ENCODE measurements at places on chromosomes 2 and 18.
A peak's percentile ranks its signal among the peaks of the same experiment; 100 is the strongest.

DNA sequence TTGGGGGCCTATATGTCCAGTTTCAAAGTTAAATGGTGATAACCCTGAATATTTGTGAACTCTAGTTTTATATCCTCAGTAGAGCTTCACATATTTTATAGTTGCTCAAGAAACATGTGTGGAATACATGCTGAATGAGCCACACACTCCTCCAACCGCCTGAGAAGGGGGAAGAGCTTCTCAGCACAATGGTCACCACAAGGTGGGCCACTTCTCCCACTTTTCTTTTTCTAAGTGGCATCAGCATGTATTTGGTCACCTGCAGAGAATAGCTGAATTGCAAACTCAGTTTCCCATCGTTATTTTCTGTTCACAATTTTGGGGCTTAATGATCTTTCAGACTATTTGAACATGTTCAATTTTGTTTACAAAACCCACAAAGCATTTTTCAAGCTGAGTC lies 340.5 kb downstream of the PARD3B start:
- DNase-seq, result no peak

GRCh38 chr2:67712484-67712883 lies 315.4 kb downstream of the ETAA1 start:
- no peak for DNase-seq

DNA sequence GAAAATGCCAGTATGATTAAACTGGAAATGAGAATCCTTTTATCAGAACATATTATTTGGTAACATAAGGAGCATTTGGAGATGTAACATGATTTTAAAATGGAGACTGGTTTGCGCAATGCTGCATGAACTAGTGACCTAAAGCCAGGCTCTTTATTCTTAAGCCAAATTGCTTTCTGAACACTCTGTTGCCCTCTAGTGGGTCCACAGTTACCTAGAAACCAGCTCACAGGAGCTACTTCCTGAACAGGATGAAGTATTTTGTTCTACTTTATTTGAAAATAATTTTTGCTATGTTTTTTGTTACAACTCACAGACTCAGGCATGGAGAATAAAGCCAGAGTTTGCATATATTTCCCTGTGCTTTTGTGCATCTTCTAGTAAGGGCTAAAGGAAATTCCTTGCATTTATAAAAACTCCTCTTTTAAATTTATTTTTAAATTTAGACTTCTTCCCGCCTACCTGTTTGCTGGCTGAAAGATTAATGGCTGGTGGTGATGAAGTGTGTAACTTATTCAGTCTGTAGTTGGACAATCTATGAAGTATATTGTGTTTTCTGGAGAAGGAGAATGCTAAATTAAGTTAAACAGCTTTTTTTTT lies 146.7 kb downstream of the PARD3B start:
- DNase-seq, result no peak

DNA sequence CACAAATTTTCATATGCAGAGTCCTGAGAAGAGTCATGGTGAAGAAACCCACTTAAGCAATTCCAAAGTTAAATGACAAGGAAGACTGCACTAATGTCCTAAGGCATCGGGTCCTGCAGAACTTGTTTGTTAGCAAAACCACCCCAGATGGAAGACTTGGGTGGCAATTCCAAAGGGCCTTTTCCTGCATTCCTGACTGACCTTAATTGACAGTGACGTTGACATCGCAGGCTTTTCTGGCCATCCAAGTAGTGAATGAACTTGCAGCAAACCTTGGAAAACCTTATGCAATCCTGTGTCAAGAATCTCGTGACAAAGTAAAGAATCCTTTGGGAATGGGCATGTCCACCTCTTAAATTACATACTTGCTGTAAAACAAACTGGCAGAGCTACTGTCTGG lies 112.5 kb upstream of the SH3BP4 start:
- DNase-seq, result no peak

DNA sequence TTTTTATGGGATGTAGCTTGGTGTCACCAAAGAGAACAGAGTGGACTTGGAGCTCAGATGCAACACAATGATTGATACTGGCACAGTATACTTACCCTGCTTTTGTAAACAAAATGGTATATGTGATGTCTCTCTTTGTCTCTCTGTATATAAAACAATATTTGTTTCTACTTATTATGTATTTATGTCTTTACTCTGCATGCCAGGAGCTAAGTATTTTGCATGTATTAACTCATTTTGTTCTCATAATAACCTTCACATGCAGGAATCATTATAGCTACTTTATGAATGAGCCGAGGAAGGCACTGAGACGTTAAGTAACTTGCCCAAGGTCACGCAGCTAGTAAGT lies 27.9 kb upstream of the CASP8 start:
- no peak for DNase-seq

- DNase-seq, result no peak
These were observed 46.4 kb upstream of the SELENOI start for GRCh38 chr2:26299471-26300101.

DNA sequence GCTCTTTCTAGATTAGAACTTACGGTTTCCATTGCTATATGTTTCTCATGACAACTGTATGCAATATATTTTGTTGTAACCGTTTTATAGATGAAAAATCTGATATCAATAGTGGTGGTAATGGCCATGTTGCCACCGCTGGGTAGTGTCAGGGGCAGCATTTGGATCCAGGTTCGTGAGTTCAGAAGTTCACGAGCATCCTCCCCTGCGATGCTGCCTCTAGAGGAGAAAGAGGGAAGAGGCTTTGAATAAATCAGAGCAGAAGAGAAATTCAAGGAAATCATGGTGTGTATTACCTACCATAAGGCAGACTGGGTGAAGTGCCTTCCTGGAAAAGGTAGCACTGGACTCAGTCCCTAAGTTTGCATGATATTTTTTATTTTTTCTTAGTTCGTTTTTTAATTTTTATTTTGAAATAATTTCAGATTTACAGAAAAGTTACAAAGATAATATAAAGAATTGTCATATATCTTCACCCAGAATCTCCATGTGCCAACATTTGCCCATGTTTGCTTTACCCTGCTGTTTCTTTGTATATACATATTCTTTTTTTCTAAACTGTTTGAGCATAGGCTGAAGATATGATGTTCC lies 3.3 kb upstream of the ZBTB7C start:
- DNase-seq, result no peak

GRCh38 chr2:46847726-46848412 lies 67.7 kb downstream of the MCFD2 start:
- DNase-seq, result no peak

- no peak for DNase-seq
These were observed 148.6 kb downstream of the NCK2 start for GRCh38 chr2:105893011-105893995.

- DNase-seq, result peak; percentile 15
These were observed at the start of gene FMNL2 for GRCh38 chr2:152335016-152335725. FMNL2 (plus strand) TSS chr2:152335174.

DNA sequence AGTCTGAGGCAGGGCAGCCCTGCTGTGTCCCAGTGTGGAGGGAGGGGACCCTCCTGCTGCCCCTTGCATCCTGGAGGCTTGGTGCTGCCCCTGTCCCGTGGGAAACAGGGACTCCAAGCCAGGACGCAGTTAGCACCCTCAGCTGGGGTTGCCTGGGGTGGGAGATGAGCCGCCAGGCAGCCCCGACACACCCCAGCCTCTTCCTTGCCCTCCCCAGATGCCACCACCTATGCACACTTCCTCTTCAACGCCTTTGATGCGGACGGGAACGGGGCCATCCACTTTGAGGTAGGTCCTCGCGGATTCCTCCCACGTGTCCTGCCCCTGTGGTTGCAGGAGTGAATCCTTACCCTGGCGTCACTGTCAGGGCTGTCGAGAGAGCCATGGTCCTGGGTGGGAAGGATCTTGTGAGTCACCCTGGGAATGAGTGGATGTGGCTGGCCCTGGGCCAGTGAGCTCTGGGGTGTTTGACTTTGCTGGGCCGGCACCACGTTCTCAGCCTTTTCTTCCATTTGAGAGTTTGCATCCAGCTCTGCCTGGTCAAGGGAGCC lies 27.5 kb upstream of the FAHD2A start:
- no peak for DNase-seq

DNA sequence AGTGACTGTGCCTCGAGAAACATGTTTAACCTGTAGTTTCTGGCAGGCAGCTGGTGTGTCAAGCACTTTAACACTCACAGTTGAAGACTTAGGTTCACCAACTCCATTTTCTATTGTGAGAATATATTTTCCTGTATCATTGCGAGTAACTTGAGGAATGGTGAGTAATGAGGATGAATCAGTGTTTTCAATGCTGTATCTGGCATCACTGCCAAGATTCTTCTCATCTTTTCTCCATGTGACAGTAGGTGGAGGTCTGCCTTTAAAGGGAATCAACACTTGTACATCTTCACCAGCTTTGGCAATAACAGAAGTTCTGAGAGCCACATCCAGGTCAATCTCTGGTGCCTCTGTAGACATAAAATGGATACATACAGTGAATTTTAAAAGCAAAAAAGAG lies 72.8 kb downstream of the PLEKHA3 start:
- DNase-seq, result no peak

GRCh38 chr2:46200861-46201605 lies 96.2 kb upstream of the EPAS1 start:
- no peak for DNase-seq

DNA sequence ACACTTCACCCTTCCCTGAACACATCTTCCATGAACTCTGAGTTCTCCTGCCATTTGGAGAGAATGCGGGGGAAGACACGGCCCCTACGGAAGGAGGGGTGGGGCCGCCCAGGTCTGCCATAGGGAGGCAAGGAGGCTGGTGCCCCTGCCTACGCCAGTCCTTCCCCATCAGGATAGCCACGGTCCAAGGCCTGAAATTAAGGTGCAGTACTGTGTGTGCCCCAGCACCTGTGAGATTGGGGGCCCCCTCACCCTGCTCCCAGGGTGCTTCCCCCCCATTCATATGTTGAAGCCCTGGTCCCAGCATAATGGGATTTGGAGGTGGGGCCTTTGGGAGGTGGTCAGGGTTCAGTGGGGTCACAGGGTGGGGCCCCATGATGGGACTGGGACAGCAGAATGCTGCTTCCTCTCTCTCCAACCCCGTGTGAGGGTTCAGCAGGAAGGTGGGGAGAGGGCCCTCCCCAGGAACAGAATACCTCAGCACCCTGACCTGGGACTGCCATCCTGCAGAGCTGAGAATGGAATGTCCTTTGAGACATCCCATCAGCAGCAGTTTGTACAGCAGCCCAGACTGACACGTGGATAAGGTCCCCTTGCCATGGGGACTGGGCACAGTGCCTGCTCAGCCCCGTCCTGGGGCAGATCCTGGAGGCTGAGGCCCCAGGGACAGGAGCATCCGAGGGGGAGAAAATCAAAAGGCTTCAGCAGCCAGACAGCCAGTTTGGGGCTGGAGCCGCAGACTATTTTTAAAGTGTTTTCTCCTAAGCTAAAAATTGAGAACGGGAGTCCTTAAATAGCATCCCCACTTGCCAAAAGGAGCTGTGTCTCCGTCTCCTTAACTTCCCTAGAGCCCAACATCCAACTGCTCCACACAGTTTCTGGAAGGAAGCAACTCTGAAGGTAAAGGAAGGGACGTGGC lies 105.1 kb downstream of the NDUFA10 start:
- no peak for DNase-seq

GRCh38 chr18:73355121-73355520 lies 487.3 kb upstream of the NETO1 start:
- DNase-seq, result no peak

DNA sequence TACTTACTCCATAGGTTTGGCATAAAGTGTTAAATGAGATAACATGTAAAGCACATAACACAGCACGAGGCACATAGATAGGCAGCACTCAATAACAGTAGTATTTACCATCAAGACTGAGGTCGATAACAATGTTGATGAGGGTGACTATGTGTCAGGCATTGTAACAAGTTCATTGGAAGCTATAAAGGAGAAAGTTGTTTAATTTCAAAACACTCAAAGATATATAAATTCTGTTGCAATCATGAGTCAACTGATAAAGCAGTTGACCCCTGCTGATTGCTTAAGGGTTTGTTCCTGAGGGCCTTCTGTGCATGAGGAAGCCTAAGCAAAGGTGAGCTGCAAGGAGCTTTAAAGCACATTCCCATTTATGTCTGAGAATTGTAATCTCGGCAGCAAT lies 760.5 kb downstream of the SATB2 start:
- no peak for DNase-seq
